HFFc6 (cell line): ENCODE measurements at places on chromosomes 1 and 21. TPM values are rescaled to one million over a fixed set of nuclear protein-coding genes. Genes with fewer than 3 reads are reported as not detected.

The S100A7 gene
- not detected in 3 replicates for total RNA-seq

The CDC42BPA gene
- total RNA-seq = 32.8 and 39.9 TPM in 2 replicates

The KCNA3 gene
- total RNA-seq = not detected in 3 replicates

DNA sequence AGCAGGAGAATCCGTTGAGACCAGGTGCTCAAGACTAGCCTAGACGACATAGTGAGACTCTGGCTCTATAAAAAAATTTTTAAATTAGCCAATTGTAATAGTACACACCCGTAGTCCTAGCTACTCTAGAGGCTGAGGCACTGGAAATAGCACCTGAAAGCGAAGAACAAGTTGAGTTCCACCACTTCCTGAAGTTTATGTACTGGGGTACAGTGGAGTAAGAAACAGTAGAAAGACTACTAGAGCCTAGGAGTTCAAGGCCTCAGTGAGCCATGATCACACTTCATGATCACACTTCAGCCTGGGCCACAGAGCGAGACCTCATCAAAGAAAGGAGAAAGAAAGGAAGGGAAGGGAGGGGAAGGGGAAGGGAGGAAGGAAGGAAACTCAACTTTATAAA is 19.8 kb downstream of the RSBN1 start:
- no peak for DNase-seq

DNA sequence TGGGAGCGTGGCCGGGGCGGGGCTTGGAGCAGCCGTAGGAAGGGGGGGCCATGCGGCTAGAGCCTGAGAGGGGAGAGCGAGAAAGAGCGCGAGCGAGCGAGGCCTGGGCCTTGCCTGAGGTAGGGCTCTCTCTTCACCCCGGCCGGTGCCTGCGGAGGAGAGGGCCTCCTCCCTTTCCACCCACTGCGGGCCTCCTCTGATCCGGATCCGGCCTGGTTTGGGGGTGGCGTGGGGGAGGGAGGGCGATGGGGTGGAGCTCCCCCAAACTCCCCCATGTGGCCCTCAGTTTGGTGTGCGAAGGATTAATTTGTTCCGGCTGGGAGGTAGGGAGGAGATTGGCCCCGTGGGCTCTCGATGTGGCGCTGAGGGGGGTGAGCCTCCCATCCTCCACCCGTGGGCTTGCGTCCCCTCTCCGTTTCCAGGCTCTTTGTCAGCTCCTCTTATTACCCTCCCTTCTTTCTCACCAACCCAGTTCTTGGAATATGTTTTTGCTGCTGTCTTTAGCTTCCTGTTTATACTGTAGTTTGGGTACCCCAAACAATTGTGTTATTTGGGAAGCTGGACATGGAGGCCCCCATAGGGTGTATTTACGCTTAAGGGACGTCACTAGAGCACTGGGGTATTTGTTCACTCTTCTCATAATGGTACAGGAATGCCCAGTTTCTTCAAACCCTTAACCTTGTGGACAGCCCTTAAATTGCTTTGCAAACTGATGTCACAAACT is 685 bp downstream of the UBAP2L start:
- DNase-seq = peak; percentile 71

GRCh38 chr1:9784508-9785133 is 39.1 kb downstream of the CLSTN1 start:
- peak; percentile 43 for DNase-seq

DNA sequence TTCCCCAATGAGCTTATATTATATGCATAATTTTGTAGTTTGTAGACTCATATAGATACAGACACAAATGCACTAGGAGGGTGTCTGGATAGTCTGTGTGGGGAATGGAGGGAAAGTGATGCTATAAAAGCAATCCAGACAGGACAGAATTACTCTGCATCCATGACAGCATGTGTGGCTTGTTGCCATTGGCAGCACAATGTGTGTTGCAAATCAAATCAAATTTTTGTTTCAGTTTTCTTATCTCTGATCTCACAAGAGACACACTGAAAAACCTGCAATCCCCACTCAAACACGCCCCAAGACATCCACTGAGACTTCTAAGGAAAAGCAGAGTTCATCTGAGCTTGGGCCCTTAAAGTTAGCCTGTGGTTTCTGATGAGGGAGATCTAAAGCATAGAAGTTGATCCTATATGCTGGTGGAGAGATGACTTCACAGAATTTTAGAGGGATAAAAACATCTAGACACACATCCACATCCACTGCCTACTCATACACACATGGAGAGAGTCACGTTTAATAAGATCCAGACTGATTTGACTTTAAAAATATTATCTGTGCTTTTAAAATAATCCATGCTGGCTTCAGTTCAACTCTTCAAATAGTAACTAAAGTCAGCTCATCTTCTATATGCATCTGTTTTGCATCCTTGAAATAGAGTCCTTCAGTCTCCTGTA is 313.0 kb upstream of the PLXNA2 start:
- DNase-seq = no peak

DNA sequence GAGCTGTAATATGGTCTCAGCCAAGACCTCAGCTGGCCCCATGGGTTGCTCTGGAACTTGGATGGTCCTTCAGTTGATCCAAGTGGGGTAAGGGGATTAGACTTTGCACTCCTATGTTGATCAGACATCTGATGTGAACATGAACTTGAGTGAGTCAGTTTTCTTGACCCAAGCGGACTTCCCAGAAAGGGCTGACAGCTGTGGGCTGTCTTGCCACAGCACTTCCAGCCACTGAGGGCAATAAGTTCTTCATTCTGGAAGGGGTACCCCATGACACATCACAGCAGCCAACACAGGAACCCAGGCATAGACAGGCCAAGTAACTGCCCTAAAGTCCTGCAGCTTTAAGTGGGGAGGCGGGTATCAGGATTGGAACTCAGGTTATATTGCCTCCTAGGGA is 93.9 kb upstream of the USP24 start:
- DNase-seq = no peak
